ENCODE measurements at places on chromosomes 2 and 18.

DNA sequence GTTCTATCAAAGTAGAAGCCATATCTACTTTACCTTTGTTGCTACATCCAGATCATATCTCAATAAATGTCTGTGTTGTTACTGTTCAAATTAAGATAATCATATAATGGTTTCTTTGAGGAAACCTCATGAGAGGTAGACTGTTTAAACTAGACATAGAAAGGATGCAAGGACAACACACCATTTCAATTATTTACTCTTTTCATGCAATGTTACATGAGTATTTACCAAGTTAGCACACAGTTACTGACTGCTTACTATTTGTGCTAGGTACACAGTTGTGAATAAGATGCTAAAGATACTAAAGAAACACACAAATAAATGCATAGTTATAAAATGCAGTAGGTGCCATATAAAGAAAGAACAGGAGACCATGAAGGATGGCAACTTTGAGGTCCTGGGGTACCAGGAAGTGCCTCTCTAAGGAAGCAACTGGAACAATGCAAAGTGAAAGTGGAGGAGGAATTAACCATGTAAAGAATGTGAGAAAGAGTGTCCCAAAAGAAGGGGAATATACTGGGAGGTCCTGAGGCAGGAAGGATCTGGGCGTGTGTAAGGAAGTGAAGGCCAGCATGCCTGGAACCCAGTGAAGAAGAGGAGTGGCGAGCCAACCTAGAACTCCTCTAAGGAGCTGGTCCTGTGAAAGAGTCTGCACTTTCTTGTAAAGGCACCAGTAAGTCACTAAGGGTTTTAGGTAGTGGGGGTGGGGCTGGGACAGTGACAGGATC is 39.4 kb downstream of the RBMS1 start:
- no peak for DNase-seq

DNA sequence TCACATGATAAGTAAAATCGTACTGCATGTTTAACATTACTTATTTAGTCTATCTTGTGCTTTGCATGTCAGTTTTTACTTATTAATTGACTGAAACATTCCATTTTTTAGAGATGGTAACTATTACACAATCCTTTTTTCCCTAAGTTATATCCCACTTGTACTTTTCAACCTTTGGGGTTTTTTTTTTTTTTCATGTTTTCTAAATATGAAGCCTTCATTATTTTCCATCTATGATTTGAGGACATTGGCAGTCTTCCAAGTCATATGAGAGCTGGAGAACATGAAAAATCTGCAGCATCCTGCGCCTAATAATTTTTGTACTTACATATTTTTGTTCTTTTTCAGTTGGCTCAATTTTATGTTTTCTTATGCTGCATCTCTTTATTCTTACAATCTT is 113.9 kb downstream of the MYO1B start:
- DNase-seq = no peak

DNA sequence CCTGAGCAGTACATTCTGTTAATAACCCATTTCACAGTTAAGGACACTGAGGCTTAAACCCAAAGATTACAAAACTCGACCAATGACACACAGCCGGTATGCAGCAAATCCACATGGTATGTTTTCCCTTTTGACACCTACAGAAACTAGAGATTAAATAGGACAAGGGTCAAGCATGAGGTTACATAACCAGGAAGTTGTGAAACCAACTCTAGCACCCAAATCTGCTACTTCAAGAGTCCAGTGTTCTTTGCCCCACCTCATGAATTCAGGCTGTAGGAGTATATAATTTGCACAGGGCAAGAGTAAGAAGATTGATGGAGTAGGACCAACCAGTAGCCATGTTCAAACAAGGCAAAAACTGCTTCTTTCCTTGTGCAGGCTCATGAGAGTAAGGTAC is 249.8 kb downstream of the BCL11A start:
- DNase-seq = no peak

DNA sequence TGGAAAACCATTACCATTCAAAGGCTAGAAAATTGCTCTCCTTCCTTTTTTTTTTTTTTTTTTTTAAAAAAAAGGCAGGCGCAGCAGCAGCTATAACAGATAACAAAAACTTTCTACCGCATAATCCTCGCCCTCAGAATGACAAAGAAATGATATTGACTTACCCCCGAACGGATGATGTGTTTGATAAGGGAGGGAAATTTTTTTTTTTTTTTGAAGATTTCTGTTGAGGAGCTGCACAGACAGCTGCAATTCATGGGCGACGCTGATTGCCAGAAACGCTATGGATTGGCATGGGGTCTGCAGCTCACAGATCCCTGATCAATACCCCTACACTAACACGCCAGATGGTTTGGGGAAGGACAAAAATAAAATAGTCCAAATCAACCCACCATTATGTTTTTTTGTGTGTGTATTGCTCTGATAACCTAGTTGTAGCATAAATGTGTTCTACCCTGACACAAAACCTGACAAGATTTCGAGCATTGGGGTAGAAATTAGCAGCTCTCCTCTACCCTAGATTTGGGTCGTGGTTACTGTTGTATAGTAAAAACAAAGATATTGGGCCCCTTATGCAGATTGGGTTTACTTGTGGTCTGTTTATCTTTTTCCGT is 3.6 kb upstream of the ONECUT2 start:
- no peak for DNase-seq

DNA sequence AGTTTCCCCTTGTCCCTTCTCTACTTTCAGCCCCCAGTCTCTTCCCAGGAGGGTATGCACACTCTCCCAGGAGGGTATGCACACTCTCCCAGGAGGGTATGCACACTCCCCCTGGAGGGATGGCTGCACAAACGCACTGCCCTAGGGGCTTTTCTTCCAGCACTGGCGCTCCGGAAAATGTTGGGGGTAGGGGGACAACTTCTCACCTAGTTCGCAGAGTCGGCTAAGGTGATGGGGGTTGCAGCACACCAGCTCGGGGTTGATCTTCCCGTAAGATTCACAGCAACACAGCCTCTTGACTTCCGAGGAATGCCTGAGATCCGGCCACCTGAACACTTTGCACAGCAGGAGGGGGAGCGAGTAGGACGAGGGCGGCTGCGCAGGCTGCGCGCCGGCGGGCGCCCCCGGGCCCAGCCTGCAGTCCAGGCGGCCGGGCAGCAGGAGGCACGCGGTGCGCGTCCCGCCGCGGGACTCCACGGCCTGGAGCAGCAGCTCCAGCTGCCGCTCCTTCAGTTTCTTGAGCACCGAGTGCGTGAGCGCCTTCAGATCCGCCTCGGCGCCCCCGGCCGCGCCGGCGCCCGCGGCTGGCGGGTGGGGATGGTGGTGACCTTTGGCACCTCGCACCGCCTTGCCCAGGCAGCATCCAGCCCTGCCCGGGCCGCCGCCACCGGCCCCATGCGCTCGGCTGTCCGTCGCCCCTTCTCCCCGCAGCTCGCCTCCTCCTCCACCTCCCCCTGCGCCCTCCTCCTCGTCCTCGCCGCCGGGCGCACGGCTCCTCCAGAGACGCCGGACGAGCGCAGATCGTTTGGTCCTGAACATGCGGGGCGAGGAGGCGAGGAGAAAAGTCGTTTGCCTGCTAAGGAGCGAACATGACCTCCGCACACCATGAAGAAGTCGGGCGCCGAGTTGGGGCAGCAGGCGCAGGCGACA is 894 bp downstream of the SMAD7 start:
- peak; percentile 71 for DNase-seq

GRCh38 chr2:2873450-2873811 is 504.2 kb downstream of the EIPR1 start:
- no peak for DNase-seq

DNA sequence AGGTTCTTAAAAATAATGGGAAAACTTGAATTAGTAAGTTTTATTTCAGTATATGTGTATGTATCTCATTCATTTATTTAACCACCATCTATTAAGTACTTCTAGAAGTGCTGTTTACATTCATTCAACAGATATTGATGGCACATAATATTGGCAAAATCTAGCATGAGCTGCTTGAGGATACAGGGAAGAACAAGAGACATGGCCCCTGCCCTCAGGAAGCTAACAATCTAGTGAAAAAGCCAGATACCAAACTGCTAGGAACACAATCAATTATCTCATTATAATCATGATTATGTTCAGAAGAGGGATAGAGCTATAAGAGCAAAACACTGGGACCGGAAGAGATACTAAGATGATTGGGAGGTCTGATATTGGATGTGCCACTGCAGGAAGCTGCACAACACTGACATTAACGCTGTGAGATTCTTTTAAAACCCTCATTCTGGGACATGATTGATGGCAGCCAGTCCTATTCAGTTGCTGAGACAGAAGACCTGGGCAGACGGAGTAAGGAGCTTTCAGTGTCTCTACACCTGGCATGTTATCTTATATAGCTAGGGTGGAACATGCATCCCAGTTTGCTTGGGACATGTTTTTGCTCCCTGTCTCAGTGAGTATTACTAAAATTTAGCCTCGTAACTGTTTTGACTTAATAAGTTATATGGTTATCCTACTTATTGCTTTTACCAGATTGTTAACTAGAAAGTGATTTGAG is 314.1 kb downstream of the STK39 start:
- peak; percentile 22 for DNase-seq

- peak; percentile 76 for DNase-seq
Observed at GRCh38 chr2:194304191-194304590, 1352.8 kb upstream of the SLC39A10 start.

- no peak for DNase-seq
Observed at GRCh38 chr2:161844822-161845221, 220.6 kb downstream of the SLC4A10 start.

DNA sequence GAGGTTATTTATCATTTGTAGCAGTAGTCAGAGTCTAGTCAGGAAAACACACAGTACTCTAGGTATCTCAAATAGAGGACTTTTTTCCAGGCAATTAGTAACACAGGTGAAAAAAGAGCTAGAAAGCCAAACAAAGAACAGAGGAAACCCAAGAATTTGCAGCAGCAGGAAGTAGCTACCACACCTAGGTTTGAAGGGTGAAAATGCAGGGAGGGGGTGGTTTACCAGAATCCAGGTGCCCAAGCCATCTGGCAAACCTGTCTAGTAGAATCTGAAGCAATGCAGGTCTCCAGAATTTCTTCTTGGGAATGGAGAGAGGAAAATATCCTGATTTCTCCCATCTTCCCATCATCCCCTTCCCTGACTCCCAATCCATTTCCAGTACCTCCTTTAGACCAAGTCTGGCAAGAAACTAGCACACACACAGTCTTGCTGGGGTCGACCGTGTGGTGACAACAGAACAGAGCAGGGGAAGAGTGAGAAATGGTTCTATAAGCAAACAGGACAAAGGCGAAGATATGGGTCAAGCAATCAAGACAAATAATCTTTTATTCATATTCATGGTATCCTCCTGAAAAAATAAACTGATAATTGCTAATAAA is 231.9 kb upstream of the MMADHC start:
- peak; percentile 77 for DNase-seq

- DNase-seq = no peak
Observed at GRCh38 chr2:201215963-201216362, 33.0 kb downstream of the CASP10 start.

DNA sequence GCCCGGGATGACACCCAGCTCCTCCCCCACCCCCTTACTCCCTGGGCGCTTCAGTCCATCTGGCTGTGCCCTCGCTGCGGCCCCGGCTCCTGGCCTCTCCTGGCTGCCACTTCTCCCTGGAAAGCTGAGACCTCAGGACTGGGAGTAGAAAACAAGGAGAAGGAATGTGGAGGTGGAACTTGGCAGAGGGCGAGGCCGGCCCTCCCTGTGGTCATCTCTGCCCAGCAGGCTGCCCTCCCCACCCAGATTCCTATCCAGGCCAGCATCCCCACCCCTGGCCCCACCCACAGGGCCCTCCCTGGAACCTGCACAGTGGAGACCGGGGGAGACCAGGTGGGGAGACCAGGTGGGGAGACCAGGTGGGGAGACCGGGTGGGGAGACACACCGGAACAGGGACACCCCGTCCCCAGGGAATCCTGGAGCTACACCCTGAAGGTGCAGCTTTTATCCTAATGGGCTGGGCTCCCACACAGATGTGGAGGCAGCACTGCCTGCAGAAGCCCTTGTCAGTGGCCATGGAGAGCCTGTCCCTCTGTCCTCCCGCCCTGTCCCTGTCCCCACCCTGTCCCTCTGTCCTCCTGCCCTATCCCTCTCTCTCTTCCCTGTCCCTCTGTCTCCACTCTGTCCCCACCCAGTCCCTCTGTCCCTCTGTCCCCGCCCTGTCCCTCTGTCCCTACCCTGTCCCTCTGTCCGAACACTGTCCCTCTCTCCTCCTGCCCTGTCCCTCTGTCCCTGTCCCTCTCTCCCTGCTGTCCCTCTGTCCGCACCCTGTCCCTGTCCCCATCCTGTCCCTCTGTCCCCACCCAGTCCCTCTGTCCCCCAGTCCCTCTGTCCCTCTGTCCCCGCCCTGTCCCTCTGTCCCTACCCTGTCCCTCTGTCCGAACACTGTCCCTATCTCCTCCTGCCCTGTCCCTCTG is 157.1 kb downstream of the PXDN start:
- DNase-seq = no peak

DNA sequence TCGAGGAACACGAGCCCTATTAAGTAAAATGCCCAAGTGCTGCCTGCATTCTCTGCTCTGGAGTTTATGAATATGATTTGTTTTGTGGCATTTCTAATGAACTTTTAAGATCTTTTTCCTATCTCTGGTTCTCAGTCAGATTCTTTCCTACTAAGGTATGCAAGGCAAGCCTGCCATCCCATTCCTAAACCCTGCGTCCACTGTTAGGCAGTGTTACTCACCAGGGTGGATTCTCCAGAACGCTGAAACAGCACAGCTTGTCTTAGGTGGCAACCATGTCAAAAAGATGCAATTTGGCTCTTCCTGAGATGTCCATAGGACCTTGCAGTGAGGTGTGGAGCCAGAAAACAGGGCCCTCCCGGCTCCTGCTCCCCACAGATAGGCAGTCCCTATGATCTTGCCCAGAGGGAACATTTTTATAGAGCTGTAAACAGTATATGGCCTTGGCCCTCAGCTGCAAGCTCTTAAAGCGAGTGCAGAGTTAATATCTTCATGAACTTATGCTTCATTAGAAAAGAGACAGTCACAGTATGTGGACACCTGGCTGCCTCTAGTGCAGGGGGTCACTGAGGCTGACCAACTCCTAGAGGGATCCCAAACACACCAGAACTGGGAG is 84.4 kb downstream of the TPGS2 start:
- no peak for DNase-seq

DNA sequence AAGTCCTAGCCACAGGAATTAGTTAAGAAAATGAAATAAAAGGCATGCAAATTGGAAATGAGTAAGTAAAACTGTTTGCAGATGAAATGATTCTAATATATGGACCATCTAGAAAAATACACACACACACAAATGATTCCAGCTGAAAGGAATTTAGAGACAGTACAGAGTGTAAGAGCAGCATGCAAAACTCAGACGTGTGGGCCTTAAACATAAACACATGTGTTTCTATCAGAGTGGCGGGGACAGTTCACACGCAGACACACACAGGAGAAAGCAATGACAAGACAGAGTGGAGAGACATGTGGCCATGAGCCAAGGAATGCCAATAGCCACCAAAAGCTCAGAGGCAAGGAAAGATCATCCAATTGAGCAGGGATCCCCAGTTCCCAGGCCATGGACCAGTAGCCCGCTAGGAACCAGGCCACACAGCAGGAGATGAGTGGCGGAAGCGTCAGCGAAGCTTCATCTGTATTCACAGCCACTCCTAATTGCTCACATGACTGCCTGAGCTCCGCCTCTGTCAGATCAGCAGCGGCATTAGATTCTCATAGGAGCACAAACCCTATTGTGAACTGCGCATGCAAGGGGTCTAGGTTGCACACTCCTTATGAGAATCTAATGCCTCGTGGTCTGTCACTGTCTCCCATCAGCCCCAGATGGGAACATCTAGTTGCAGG is 155.4 kb downstream of the ARL4C start:
- DNase-seq = no peak

GRCh38 chr2:163601377-163601776 is 134.4 kb downstream of the FIGN start:
- no peak for DNase-seq

All from NCI-H2171 treated with DMSO at 0.1 percent for 48 hours (cell line).